NCI-H2029 (cell line): ENCODE measurements at places on chromosomes 5 and 9.

DNA sequence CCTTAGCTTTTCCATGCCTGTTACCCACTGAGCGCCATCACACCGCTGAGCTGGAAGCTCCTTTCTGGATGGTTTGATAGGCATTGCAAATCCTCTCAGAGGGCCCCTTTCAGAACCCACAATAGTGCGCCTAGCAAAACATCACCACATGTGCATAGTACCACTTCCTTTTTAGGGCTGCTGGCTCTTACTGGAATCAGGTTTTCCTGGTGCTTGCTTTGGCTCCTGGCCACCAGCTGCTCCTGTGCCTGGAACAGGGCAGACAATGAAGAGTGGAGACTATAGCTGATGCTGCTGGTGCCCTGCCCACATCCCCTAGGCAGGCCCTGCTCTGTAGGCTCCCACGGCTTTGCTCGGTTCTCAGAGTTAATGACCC lies 163.6 kb upstream of the SEMA6A start:
- DNase-seq = peak; percentile 16

- DNase-seq = no peak
Observed at GRCh38 chr5:84218546-84218945, 166.1 kb downstream of the EDIL3 start.

DNA sequence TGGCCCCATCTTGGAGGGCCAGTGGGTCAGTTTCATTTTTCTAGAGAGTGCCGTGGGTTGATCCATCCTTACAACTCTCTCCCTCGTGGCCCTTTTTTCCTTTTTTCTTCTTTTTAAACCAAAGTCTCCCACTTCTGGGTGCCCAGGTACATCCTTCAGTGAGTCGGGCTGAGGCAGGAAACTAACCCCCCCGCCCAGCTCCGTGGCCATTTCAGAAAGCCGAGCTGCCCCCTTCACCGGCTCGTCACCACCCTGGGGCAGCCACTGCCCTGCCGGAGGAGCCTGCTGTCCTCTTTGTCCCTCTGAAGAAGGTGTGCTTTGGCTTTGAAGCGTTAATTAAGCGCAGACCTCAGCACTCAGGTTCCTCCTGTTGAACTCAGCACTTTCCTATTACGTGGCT lies 5.2 kb downstream of the CFAP77 start:
- no peak for DNase-seq

GRCh38 chr5:175261037-175261436 lies 182.9 kb downstream of the DRD1 start:
- DNase-seq = no peak

DNA sequence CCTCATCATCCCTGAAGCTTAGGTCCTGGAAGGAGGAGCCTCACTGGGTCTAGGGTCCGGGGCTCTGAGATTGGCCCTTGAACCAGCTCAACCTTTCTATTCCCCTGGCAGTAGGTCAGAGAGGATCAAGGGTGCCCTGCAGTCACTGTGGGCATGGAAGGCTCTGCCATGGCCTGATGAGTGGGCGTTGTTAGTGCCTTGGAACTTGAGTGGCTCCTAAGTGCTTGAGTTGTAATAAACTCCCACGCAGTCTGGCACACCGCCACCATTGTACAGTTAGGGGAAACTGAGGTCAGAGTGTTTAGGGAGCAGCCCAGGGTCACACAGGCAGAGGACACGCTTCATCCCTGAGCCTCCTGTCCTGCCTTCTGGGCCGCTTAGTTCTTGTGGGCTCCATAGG lies 10.4 kb upstream of the SYNPO start:
- no peak for DNase-seq

- no peak for DNase-seq
Observed at GRCh38 chr5:107464416-107464815, 206.3 kb downstream of the EFNA5 start.

DNA sequence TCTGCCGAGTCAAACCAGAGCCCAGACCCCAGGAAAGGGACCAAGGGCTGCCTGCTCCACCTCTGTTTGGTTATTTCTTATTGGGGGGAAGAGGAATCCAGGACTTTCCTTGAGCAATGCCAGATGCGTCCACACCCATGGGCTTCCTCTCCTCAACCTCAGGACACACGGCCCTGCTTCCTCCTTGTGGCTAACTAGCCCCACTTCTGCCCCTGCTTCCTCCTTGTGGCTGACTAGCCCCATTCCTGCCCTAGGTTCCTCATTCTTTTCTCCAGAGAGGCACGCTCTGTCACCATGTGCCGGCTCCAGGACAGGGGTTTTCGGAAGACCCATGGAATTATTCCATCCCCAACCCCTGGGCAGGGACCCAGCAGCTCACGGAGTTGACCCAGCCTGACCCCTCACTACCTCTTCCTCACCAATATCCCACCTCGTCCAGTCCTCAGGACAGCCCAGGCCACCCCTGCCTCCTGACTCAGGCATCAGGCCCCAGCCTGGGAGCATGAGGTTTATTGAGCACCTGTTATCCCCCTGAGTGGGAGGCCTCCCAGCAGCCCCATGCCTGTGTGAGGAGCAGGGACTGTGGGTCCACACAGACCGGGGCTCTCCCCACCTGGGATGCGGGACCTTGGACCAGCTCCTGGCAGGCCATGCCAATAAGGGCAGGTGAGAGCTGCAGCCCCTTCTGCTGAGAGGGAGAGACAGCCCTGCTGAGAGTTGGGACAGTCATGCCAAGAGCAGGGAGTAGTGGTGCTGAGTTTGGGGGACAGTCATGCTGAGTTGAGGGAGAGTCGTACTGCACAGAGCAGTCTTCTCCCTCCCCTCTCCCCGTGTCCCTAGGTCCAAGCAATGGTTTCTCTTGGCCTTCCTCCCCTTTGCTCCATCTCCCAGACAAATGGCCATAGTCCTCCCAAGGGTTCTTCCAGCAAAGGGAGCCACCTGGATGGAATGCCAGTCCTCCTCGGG lies 11.8 kb upstream of the FCN1 start:
- DNase-seq = no peak

GRCh38 chr5:55894135-55894534 lies 43.0 kb downstream of the IL31RA start:
- no peak for DNase-seq

DNA sequence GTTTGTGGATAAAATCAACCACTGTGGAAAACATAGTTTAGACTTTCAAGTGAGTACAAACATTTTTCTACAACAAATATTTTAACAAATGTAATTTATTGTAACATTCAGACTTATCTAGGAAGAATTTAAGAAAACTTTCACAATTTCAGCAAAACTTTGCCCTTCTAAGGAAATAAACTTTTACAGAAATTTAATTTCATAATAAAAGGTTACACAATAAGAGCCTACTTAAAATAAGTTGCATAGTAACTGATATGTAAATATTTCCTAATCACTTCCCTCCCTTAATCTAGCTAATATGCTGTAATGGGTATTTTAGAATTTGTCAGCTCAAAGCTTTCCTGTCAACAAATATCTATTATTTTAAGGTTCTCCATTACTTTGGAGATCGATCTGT lies 1899.9 kb downstream of the MAT2B start:
- no peak for DNase-seq

DNA sequence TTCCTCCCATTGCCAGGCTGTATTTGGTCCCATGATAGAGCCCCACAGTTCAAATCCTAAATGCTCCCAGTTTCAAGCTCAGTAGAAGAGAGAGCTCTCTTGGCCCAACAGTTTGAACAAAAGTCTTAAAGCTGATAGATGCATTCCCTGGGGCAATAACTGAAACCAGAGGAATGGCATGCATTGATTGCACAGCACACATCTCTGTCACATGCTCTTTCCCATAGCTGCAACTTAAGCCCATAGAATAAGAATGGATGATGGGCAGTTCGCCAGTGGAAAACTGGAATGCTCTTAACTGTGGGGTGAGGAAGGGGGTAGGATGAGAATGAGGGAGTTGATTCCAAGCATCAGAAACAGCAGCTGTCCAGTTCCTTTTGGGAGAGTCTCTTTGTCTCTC lies 1942.4 kb upstream of the WWC1 start:
- DNase-seq = no peak

DNA sequence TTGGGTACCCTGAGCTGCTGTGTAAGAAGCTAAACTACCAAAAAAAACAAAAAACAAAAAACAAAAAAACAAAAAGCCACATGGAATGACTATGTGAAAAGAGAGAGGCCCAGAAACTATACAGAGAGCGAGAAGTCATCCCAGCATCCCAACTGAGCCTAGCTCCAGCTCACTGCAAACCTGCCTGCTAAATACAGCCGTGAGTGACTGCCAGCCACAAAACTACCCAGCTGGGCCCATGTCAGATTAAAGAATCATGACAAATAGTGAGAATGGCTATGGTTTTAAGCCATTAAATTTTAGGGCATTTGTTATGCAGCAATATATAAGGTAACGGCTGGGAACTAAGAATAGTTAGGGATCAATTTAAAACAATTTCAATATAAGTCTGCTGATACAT lies 335.1 kb upstream of the PDE4D start:
- no peak for DNase-seq

- DNase-seq = no peak
Observed at GRCh38 chr5:155726267-155726666, 600.7 kb upstream of the SGCD start.

- no peak for DNase-seq
Observed at GRCh38 chr5:177097016-177097985, 10.6 kb downstream of the FGFR4 start.

GRCh38 chr5:64653766-64654560 lies 36.3 kb upstream of the SHISAL2B start:
- DNase-seq = no peak

GRCh38 chr5:115460472-115460871 lies 84.1 kb downstream of the FEM1C start:
- DNase-seq = peak; percentile 72

DNA sequence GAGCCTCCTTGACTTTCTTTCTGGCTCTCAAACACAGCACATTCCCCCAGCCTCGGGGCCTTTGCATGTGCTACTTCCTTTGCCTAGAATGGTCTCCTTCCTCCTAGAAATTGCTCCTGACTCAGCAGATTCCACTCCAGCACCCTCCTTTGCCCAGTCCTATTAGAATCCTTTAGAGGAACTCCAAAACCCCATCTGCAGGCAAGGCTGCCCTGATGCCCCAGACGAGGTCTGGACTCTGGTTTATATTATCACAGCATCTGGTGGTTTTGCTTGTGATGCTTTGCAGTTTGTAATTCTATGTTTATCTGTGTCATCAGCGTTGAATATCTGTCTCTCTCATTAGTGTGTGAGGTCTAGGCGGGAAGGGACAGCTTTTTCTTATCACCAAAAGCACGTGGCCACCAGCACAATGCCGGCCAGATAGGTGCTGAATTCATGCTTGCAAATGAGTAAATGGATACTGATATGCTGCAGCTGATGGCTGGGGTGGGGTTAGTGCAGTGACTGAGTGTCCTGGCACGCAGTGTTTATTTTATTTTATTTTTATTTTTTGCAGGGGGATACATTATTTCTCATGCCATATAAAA lies 30.0 kb upstream of the ANKH start:
- no peak for DNase-seq

- DNase-seq = no peak
Observed at GRCh38 chr9:16316456-16316855, 554.0 kb downstream of the BNC2 start.

DNA sequence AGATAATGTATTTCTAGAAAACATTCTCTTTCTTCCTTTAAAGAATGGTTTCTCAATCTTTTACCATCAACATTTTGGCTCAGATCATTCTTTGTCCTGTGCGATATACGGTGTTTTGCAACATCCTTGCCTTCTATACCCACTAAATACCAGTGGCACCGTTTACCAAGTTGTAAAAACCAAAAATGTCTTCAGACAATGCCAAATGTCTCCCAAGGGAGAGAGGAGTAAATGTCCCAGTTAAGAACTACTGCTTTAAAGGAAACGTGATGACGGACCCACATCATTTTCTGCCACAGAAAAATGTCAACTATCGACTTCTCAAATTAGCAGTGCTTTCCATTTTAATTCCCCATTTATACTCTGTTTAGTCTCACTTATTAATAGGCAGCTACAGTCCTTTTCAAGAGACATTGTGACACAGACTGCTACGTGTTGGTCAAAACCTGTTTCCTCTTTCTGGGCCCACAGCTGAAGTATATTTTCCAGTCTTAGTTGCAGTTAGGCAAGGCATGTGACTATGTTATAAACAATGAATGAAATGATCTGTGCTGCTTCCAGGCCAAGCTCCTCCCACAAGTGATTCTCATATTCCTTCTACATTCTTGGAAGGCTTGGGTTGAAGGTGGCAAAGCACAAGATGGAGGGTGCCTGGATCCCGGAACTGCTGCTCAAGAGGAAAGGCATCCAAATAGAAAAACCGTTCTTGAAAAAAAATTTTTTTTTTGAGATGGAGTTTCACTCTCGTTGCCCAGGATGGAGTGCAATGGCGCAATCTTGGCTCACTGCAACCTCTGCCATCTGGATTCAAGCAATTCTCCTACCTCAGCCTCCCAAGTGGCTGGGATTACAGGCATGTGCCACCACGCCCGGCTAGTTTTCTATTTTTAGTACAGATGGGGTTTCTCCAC lies 8.8 kb downstream of the PRXL2C start:
- no peak for DNase-seq

DNA sequence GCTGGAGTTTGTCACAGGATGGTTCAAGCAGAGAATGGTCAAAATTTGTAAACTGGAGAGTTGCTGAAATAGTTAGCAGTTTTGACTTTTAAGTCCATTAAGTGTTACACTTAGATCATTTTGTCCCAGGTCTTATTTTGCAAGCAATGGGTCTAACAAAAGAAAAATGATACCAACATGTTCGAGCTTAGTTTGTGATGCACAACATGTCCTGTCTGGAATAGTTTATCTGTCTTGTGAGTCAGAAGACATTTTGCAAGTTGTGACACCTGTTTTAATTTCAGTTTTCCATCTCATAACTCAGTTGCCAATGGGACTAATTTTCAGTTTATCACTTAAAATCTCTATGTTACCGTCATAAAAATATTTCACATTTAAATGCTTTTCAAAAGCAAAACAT lies 929.8 kb downstream of the CDH18 start:
- DNase-seq = no peak

- DNase-seq = no peak
Observed at GRCh38 chr5:154309371-154309745, 118.8 kb downstream of the GALNT10 start.
